Stimulated activated CD8-positive, alpha-beta memory T cell treated with anti-CD3 and anti-CD28 coated beads, Interleukin-12 subunit alpha, Interleukin-12 subunit beta, amount 100 ng/mL, for 1 hour (primary cell): ENCODE measurements at places on chromosomes 7 and 10.

GRCh38 chr10:86665868-86666267 is 2.4 kb upstream of the LDB3 start:
- DNase-seq, result no peak

- DNase-seq, result no peak
Observed at GRCh38 chr7:36064676-36065075, 88.4 kb upstream of the EEPD1 start.

DNA sequence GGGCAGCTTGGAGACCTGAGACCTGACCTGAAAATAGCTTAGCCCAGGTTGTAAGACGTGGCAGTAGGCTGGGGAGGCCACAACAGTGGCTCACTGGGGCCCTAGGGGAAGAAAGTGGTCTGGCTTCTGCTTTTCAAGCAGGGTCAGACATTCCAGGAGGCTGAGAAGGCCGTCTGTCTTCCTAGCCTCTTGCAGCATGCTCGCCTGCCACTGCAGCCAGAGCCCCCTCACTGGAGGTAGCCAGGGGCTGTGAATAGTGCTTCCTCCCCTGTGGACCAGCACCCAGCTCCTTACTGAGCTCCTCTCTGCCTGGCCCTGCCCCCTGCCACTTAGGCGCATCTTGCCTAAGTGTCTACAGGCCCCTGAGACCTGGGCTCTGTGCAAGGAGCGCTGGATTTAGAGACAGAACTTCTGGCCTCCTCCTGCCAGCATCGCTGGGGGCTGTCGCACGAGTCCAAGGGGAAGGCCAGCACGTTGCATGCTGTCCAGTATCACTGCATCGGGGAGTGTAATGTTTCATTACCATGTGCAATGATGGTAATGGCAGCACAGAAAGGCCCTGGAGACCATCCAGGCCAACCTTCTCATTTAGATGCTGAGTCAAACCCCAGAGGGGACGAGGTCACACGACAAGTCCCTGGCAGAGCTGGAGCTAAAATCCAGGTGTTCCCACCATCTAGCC is 12.7 kb downstream of the ZMIZ1 start:
- DNase-seq, result no peak

GRCh38 chr7:158858592-158859503 is 2.5 kb downstream of the DYNC2I1 start:
- no peak for DNase-seq

GRCh38 chr10:124160176-124160575 is 66.8 kb upstream of the CHST15 start:
- no peak for DNase-seq

- DNase-seq, result no peak
Observed at GRCh38 chr7:117333168-117333567, 10.3 kb upstream of the WNT2 start.

DNA sequence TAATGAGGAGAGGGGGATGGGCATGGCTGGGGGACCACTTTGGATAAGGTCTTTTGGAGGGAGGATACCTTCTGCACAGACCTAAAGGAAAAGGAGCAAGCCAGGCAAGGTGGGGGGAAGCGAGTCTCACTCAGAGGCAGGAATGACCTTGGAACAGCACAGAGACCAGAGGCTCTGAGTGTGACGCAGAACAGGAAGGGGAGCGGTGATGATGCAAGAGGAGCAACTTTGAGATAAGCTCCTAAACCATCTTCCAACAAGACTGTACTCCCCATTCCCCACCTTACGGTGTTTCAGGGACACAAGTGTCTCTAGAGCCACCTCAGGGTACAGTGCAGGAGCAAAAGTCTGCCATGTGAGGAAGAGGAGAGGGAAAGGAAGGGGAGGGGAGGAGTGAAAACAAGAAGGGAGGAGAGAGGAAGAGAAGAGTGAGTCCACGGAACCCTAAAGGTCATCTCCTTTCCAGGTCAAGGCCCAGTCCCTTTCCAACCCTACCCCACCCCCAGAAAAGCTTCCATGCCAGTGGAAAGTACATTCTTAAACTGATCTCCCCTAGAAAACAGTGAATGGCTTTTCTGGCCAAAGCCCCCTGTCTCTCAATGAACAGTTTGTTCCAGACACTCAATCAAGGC is 54.1 kb downstream of the JAZF1 start:
- DNase-seq, result no peak

DNA sequence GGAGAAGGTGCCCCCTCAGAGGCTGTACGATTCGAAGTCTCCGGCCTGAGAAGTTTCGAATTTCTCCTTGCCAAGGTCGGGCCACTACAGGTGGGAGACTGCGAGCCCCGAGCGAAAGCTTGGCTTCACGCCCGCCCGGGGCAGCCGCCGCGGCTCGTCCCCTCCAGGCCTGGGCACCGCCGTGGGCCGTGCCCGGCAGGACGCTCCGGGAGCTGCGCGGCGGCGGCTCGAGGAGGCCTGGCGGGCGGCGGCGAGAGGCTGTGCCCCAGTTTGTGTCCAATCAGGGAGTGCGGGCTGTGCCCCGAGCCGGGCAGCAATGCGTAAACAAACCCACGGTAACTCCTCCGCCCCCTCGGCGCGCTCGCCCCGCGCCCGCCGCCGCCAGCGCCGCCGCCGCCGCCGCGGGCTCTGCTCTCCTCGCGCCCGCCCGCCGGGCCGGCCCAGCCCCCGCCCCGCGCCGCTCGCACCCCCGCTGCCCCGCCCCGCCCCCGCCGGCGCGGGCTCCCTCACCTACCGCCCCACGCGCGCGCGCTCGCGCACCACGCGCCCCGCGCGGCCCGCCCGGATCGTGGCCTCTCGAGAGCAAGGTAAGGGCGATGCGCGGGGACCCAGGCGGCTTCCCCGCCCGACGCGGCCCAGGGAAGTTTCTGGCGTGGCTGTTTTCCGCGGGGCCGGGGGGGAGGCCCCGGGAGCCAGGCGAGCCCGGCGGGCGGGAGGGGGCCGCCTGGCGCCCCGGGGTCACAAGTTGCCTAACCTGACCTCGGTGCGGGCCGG is 57.8 kb upstream of the PCGF5 start:
- DNase-seq, result peak; percentile 67

DNA sequence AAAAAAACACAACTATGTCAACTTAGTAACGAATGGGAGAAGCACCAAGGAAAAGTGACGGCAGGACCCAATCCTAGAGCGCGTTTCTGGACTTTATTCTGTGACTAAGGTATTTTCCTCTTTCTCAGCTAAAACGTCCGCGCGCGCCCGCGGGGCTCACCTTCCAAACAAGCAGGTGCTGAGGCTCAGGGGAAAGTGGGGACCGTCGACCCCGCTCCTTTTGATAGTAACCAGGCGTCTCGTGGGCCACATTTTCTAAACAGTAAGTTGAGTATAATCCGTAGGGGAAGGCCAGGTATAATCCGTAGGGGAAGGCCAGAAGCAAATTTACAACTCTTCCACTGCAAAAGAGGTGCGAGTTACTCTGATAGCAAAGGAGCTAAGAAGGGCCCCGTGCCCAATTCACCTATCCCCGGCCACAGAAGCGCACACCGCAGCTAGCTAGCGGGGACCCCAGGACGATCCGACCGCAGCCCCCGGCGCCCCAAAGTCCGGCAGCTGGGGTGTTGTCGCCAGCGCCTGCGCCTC is 743 bp downstream of the MKI67 start:
- DNase-seq, result no peak

DNA sequence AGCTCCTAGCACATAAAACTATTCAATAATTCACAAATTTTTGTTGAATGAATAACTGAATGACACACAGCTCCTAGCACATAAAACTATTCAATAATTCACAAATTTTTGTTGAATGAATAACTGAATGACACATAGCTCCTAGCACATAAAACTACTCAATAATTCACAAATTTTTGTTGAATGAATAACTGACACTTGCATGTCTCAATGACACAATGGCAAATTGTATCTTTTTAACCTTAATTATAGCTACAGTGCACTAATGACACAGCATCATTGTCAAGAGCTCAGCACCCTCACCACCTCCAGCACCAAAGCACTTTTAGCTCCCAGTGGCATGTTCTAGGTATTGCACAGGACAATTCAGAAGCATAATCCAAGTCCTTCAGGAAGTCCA is 131.6 kb downstream of the PDE1C start:
- no peak for DNase-seq

DNA sequence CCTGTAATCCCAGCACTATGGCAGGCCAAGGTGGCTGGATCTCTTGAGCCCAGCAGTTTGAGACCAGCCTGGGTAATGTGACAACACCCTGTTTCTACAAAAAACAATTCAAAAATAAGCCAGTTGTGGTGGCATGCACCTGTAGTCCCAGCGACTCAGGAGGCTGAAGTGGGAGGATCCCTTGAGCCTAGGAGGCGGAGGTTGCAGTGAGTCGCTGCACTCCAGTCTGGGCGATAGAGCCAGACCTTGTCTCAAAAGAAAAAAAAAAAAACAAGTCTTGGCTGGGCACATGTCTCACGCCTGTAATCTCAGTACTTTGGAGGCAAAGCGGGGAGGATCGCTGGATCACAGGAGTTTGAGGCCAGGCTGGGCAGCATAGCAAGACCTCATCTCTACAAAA is 74.6 kb upstream of the PDSS1 start:
- no peak for DNase-seq

DNA sequence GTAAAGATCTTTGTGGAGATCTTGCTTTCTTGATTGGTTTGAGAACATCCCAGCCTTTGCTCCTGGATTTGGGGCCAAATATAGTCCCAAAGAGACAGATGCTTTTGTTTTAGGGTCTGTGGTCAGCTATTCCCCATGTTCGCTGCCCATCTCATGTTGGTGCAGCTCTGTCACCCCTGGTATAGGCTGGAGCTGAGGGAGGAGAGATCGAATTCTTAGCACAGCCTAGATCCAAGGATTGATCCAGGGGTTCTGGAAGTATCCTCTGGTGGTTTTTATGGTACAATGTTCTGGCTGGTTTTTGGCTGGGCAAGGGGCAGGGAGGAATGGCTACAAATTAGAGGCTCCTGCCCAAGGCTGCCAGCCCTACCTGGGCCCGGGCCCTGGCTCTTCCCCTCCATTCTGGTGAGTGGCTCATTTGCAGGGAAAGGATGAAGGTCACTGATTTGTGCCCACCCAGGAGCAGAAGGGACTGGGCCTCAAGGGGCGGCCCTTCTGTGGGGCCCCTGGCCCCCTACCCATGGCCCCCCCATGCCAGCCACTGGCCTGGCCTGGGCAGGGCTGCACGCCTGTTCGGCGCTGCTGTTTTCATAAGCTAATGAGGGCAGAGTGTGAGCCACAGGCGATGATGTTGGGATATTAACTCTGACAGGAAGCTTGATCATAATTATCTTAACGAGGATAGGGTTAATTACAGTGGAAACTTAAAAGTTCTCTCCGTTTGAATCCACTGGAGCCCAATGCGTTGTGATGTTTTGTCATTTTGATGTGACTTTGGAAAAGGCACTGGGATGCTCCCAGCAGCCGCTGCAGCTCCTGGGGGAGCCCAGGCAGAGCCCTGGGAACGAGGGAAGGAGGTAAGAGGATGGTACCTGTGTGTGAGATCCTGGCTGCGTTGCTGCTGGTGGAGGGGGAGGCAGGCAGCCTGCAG is 600.6 kb downstream of the LRMDA start:
- DNase-seq, result no peak

- no peak for DNase-seq
Observed at GRCh38 chr10:90174531-90174930, 473.1 kb downstream of the KIF20B start.

DNA sequence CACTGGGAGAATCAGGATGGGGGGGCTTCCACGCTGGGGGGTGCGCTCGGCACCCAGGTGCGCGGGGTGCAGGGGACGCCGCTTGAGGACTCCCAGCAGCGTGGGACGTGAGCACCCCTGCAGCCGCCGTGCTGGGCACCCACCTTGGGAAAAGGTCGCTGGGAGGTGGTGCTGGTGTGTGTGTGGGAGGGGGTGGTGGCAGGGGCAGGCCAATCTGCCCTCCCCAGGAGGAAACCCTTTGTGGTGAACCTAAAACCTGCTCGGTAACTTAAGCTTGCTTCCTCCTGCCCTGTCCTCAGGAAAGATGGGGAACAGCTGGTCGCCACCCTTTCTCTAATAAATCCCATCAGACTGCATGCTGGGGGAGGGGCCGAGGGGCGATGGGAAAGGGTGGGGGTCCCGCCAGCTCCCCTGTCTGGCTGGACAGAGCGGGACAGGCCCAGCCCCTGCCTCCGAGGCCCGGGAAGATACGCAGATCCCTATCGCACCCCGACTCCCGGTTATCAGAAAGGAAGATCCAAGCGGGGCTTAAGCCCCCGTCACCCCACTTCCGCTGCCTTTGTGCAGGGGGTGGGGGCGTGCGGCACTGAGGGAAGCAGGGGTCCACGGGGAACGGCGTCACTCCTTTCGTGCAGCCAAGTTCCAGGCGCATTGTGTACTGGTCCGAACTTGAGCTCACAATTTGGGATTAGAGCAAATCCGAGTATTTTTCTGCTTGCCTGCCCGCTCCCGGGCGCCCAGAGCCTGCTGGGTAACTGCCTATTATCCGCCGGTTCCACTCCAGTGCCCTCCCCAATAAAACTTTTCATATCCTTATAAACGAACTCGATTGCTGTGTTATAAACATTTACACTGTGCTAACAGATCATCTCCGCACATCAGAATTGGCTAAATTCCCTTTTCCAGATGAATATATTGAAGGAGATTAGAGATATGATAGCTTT is 64.6 kb downstream of the UNCX start:
- no peak for DNase-seq
